ENCODE measurements at places on chromosomes 7 and 10. TPM values are rescaled to one million over a fixed set of nuclear protein-coding genes. Genes with fewer than 3 reads are reported as not detected.
A peak's percentile ranks its signal among the peaks of the same experiment; 100 is the strongest.

DNA sequence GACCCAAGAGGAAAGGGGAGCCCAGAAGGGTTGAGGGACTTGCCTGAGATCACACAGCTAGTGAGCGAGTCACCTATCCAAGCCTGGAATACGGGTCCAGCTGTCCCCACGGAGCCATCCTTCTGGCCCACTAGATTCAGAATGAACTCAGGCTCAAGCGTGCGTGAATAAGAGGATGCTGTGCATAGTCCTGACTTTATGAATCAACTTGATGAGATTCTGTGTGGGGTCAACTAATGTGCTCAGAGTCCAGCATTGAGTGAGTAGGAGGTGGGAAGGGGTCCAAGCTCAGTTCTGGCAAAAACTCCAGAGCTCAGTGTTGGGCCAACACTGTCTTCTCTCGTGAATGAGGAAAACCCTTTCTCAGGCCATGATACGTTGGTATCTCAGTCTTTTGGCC, 41.4 kb downstream of the CAMK1D start:
- H3K4me3 ChIP-seq, result no peak overlapping the region
- H3K27me3 ChIP-seq, result no peaks in the 10 kb centered on the region
- no peaks in the 10 kb centered on the region for H3K36me3 ChIP-seq
- no peaks in the 10 kb centered on the region for H3K4me1 ChIP-seq

EGR2 gene
- polyA plus RNA-seq, result not detected

MRC1 gene
- not detected for polyA plus RNA-seq

COL13A1 gene
- polyA plus RNA-seq, result not detected

GRCh38 chr7:15128716-15129115, 226.2 kb upstream of the DGKB start:
- DNase-seq, result no peak
- H3K27ac ChIP-seq, result no peak overlapping the region
- H3K36me3 ChIP-seq, result no peaks in the 10 kb centered on the region
- no peaks in the 10 kb centered on the region for H3K27me3 ChIP-seq
- H3K4me3 ChIP-seq, result no peak overlapping the region

GRCh38 chr10:57823398-57823797, 444.3 kb downstream of the IPMK start:
- no peak for DNase-seq
- H3K4me1 ChIP-seq, result no peaks in the 10 kb centered on the region
- H3K27ac ChIP-seq, result no peak overlapping the region
- H3K27me3 ChIP-seq, result no peaks in the 10 kb centered on the region
- no peaks in the 10 kb centered on the region for H3K36me3 ChIP-seq

GRCh38 chr10:110671788-110672579, 27.8 kb downstream of the RBM20 start:
- H3K4me3 ChIP-seq, result peak overlapping the region; percentile 88
- no peaks in the 10 kb centered on the region for H3K27me3 ChIP-seq
- H3K4me1 ChIP-seq, result peaks cover 3% of the 10 kb centered on the region
- peak overlapping the region; percentile 70 for H3K27ac ChIP-seq
- DNase-seq, result peak; percentile 59

DNA sequence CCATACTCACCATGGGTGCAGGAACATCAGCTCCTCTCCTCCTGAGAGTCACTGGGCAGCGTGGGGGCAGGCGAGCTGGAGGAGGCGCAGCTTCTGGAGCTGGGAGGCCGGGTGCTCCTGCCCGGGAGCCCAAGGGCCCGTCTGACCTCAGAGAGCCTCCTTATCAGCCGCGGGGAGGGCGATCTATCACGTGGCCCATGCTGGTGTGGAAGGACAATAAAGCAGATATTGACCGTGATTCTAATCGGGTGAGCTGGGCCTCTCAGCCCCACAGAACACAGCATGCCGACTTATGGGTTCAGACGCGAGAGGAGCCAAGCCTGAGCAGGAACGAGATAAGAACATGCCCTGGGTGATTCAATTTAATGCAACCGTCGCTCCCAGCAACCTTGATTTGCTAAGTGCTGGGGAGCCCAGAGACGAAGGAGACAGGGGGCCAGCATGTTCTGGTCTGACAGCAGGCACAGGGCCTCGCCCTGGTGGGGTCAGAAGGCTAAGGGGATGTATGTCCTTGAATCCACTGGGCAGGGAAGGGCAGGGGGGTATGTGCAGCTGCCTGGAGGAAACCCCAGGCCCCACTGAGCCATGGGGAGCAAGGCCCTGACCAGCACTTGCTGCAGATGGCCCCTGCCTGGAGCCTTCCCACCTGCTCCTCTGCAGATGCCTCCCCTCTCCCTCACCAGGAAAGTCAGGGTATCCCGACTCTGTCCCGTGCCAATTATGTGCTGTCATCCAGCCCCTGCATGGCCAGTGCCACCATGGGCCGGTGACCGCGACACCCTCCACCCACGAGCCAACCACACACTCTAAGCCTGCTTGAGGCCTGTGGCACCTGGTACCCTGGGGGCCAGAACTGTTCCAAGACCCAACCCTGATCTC, 95.3 kb upstream of the RET start:
- no peak overlapping the region for H3K4me3 ChIP-seq
- H3K27me3 ChIP-seq, result no peaks in the 10 kb centered on the region
- H3K27ac ChIP-seq, result no peak overlapping the region
- peak; percentile 16 for DNase-seq
- no peaks in the 10 kb centered on the region for H3K36me3 ChIP-seq

ZNF503 gene
- not detected for polyA plus RNA-seq

GRCh38 chr10:133324198-133324792, 12.4 kb downstream of the CALY start:
- peak; percentile 77 for DNase-seq
- peaks cover 11% of the 10 kb centered on the region for H3K4me1 ChIP-seq
- H3K27ac ChIP-seq, result no peak overlapping the region
- H3K4me3 ChIP-seq, result no peak overlapping the region
- H3K27me3 ChIP-seq, result peaks cover 8% of the 10 kb centered on the region

DNA sequence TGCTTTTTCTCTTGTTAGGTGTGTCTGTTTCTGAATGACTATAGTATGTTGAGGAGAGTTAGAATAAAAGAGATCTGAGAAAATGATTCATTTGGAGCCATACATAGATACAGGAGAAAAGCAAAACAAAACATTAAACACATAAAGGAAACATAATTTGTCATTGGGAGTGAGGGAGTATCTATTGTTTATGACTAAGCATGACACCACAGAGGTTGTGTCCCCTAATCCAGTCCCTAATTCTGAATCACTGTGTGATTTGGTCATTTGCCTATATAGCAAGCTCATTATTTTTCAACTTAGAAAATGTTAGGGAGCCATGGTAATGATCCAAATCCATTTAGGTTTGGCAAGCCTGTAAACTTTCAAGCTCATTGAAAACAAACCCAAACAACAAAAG, 132.3 kb upstream of the BMPER start:
- H3K4me3 ChIP-seq, result no peak overlapping the region
- DNase-seq, result no peak
- H3K36me3 ChIP-seq, result no peaks in the 10 kb centered on the region
- no peak overlapping the region for H3K27ac ChIP-seq
- H3K27me3 ChIP-seq, result no peaks in the 10 kb centered on the region
- H3K4me1 ChIP-seq, result no peaks in the 10 kb centered on the region

CNPY1 gene
- not detected for polyA plus RNA-seq

DNA sequence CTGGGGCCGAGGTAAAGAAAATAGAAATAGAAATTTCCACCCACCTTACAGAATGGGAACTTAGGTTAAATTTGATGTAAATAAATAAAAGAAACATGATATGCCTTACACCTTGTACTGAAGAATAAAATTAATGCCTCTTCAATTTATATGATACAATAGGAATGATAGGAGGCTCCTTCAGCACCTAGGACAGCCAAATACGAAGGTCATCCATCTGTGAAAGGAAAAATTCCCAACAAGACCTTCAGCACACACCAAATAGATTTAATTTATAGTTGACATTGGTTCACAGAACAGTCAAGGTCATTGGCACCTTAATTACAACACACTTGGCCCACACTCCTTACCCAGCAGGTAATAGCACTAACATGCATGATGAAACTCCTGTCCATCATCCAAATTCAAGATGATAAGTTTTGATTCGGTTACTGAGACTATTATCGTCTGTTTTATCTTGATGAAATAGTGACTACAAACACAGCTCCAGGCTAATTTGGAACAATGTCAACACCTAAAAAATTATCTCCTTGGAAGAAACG, 250.9 kb downstream of the SNX13 start:
- H3K4me3 ChIP-seq, result no peak overlapping the region
- H3K27ac ChIP-seq, result no peak overlapping the region
- H3K27me3 ChIP-seq, result no peaks in the 10 kb centered on the region
- H3K4me1 ChIP-seq, result no peaks in the 10 kb centered on the region

DNA sequence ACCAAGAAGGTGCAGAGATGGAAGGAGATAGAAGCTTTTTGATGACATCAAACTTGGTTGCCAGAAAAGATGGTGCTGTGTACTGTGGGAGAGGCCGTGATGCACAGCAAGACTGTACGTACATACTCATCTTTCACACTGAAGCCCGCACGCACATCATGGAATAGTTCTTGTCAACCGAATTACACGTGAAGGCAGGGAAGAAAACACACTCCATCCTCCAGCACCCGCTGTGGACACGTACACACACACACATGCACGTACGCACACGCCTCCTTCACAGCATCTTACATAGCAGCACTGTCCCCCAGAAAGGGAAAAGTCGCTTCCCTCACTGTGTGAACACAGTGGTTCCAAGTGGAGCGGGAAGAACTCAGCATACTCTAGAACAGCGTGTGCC, 54.5 kb upstream of the DDC start:
- no peaks in the 10 kb centered on the region for H3K27me3 ChIP-seq
- no peak overlapping the region for H3K4me3 ChIP-seq
- no peak for DNase-seq
- no peak overlapping the region for H3K27ac ChIP-seq
- H3K4me1 ChIP-seq, result no peaks in the 10 kb centered on the region
- H3K36me3 ChIP-seq, result no peaks in the 10 kb centered on the region

DNA sequence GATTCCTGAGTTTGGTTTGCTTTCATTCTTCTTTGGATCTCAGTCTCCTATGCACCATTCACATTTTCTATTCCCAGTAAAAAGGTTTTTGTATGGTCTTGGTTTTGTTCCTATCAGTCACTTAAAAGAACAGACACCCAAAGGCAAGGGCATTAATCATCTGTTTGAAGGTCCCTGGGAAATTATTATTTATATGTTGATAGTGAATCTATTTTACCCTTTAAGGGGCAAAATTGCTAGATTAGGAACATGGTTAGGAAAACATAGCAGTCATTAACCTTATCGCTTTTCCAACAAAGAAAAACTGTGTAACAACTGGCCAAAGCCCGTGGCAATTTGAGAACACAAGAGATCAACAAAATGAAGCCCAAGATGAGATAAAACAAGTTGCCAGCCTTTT, 1146.6 kb upstream of the C7orf33 start:
- no peaks in the 10 kb centered on the region for H3K36me3 ChIP-seq
- no peaks in the 10 kb centered on the region for H3K4me1 ChIP-seq
- no peaks in the 10 kb centered on the region for H3K27me3 ChIP-seq
- H3K27ac ChIP-seq, result no peak overlapping the region
- H3K4me3 ChIP-seq, result no peak overlapping the region
- DNase-seq, result no peak

DNA sequence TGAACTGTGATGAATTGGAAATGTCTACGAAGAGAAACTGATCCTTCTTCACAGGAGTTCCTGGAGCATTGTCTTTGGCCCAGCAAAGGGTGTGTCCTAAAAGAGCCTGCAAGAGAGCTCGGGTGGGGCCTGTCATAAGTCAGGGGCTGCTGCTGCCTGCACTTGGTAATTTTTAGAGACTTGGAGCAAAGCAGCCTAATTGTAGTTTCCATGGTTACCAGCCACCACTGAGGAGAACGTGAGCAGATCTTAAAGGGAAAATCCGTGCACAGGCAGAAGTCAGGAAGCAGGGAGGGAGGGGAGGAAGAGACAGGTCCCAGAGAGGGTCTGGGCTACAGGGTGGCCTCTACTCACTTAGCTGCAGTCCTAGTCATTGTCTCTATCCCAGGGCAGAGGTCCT, 463.6 kb downstream of the PLXNA4 start:
- no peak overlapping the region for H3K27ac ChIP-seq
- H3K4me1 ChIP-seq, result no peaks in the 10 kb centered on the region

TBX20 gene
- polyA plus RNA-seq, result not detected

DNA sequence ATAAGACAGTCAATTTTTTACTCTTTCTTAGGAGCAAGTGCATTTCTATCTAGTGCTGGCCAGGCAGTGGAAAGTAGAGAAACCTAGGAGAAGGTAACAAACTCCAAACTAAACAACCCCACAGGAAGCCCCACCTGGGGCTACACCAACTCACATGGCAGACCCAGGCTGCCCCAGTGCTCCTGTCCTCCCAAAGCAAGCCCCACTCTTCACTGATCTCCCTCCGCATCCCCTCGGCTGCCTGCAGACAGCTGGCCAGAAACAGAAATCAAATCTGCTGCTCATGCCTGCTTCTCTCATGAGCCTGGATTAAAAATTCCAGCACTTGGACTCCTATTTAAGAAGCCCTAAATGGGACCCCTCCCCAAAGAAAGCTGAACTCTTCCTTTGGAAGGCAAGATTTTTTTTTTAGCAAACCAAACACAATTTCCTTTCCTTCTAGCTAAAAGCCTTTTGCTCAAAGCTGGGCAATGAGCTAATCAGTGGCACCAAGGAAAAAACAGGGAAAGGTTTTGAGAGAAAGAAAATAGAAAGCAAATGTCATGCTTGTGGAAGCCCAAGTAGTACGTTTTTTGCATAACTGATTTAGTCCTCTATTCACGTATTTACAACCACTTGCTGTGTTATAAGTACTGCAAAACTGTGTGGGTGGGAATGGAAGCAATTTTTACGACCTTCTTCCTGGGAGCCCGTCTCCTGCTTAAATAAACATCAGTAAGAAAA, 10.8 kb downstream of the PDE1C start:
- H3K36me3 ChIP-seq, result no peaks in the 10 kb centered on the region
- H3K4me1 ChIP-seq, result no peaks in the 10 kb centered on the region
- no peaks in the 10 kb centered on the region for H3K27me3 ChIP-seq
- no peak for DNase-seq

GPC2 gene
- 0.87 TPM for polyA plus RNA-seq
